Neural crest cell (in vitro differentiated cells): ENCODE measurements at places on chromosomes 16 and 17. TPM values are rescaled to one million over a fixed set of nuclear protein-coding genes. Genes with fewer than 3 reads are reported as not detected.

FBXO39 gene
- total RNA-seq: not detected in 2 replicates

PLD6 gene
- total RNA-seq: 0.23 TPM in 1 of 2 replicates, not detected in the other

MPP2 gene
- 26.8 and 29.8 TPM in 2 replicates for total RNA-seq

FOXF1 gene
- total RNA-seq: not detected in 2 replicates

SSTR5 gene
- not detected in 2 replicates for total RNA-seq

GAST gene
- not detected in 2 replicates for total RNA-seq

IL34 gene
- total RNA-seq: 0.16 and 0.47 TPM in 2 replicates

WFIKKN1 gene
- total RNA-seq: 8.1 and 8.5 TPM in 2 replicates

LRRC37A2 gene
- total RNA-seq: 18.5 and 20.3 TPM in 2 replicates

DNA sequence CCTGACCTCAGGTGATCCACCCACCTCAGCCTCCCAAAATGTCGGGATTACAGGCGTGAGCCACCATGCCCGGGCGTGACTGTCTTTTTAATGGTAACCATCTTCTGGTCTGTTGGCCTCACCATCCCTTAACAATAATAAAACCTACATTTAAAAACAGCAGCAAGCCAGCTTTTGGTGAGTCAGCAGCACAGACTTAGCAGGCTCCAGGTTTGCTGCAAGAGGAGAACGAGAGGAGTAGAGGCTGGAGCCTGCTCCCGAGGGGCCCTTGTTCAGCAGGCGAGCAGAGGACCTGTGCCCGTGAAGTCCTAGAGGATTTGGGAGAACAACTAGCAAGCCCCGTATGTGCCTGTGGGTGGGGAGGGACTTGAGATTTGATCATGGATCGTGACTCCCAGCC is 35.7 kb downstream of the MYH13 start:
- no peak for DNase-seq

- DNase-seq: peak; percentile 48
Observed at GRCh38 chr16:72561-73548, at the start of gene RHBDF1. RHBDF1 (minus strand) TSS chr16:72631; CDS start chr16:65015, 7,616 bp downstream.

DNA sequence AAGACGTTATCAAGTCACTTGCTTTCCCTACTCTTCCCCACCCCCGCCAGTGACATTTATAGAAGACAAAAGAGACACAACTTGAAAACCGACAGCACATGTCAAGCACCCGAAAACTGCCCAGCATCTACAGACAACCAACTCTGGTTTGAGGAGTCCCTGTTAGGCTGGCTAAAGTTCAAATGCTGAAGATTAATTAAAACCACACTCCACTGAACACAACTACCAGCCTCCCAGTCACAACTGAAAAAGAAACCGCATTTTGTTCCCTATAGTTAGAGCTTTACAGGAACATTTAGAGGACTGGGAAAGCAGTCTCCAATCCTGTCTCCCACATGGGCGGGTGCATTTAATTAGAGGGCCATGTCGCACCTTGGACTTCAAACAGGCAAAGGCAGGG is 73.0 kb upstream of the COX10 start:
- no peak for DNase-seq

DNA sequence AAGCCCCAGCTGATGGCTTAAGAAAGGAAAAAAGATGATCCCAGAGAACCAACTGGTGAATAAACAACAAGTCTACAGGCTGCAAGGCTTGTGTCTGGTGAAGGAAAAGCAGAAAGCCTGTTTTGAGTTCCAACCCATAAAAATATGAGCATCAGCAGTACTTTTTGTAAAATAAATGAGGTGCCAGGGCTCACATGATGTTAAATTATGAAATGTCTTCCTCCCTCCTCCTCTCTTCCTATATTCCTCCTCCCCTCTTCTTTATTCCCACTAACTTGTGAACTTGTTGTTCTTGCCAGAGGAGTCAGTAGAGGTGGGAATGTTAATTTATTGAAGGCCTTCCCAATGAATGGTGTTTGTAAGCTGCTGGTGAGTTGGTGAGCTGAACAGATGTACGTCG is 212.2 kb upstream of the CDH11 start:
- no peak for DNase-seq

GRCh38 chr17:28334171-28334570 is 1.1 kb downstream of the IFT20 start:
- no peak for DNase-seq

GRCh38 chr16:31698901-31699300 is 171.2 kb downstream of the AHSP start:
- DNase-seq: no peak

GRCh38 chr17:68396226-68397107 is 60.8 kb downstream of the WIPI1 start:
- DNase-seq: no peak
